ENCODE measurements at places on chromosomes 2 and 18. TPM values are rescaled to one million over a fixed set of nuclear protein-coding genes. Genes with fewer than 3 reads are reported as not detected.

SFT2D3 gene
- total RNA-seq: 6.8 TPM

ELOA2 gene
- not detected for total RNA-seq

DSG4 gene
- not detected for total RNA-seq

DSG1 gene
- total RNA-seq: not detected

SPATA3 gene
- not detected for total RNA-seq
